H7 (cell line): ENCODE measurements at places on chromosomes 4 and X. TPM values are rescaled to one million over a fixed set of nuclear protein-coding genes. Genes with fewer than 3 reads are reported as not detected.

Gene FRAS1
- total RNA-seq, result 20.9 and 27.9 TPM in 2 replicates

Gene ATP6AP1
- total RNA-seq, result 31.4 and 48.8 TPM in 2 replicates

Gene CETN2
- total RNA-seq, result 22.3 and 26.2 TPM in 2 replicates

Gene PDZD4
- total RNA-seq, result 73.0 and 76.3 TPM in 2 replicates

Gene CDK16
- total RNA-seq, result 227 and 270 TPM in 2 replicates

Gene ANK2
- 13.3 and 18.2 TPM in 2 replicates for total RNA-seq

Gene XAGE1A
- not detected in 2 replicates for total RNA-seq

Gene CT45A1
- not detected in 2 replicates for total RNA-seq

Gene GPRASP3
- total RNA-seq, result 5.3 and 8.2 TPM in 2 replicates

Gene SPANXN2
- not detected in 2 replicates for total RNA-seq

Gene METTL14
- 21.6 and 24.3 TPM in 2 replicates for total RNA-seq

Gene UGT2A1
- 0.42 and 0.81 TPM in 2 replicates for total RNA-seq

Gene NUDT9
- 9.1 TPM in 2 replicates for total RNA-seq

Gene ENPEP
- 0.44 and 0.76 TPM in 2 replicates for total RNA-seq
